ENCODE measurements at places on chromosomes 12 and 14.

DNA sequence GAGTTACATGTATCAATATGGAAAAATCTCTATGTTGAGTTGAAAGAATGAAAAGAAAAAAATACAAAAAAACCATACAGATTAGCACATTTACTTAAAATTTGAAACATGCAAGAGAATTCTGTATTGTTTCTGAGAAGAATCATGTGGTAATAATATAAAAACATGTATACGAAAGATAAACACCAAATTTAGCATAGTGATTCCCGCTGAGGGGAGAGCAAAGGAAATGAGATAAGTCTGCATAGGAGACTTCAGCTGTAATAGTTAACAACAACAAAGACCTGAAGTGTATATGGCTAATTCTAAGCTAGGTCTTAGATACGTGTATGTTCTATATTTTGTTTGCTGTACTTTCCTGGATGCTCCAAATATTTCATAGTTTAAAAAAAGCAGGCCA is 46.5 kb downstream of the FNTB start:
- no peak for DNase-seq

DNA sequence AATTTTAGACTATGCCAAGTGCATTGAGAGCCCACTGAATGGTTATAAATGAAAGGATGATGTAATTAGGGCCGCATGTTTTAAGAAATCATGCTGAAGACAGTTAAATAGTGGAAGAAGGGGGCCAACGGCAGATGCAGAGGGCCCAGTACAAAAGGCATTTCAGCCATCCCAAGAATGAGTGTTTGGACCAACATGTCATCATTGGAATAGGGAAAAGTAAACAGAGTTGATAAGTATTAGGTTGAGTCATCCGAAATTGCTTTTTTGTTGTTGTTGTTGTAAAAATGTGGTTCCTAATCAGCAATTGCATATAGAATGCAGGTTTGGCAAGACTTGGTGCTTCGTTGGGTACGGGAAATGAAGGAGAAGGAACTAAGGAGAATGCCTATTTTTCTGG is 29.5 kb downstream of the BMP4 start:
- DNase-seq = no peak

GRCh38 chr12:41269056-41269455 is 80.9 kb downstream of the PDZRN4 start:
- no peak for DNase-seq

DNA sequence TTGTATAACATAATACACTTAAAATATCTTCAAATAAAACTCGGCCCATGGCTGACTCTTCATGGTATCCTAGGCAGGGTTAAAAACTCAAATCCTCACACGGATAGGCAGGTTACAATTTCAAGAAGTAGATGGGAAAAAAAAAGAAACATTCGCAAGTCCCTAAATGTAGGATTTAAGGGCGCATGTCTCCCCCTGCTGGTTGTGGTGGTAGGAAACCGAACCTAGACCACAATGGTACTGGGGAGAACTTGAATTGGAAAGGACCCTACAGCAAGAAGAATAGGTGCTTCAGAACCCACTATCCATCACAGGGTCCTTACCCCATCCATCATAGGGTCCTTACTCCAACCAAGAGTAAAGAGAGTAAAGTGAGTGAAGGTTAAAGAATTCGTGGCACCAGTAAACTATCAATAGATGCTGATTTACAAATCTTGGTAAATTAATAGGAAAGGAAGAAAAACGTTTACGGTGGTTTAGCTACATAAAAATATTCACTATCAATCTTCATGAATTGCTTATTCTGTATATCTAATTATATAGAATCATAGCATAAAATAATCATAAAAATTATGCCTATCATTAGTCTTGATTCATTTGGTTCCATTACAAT is 3.3 kb upstream of the CIPC start:
- peak; percentile 34 for DNase-seq

DNA sequence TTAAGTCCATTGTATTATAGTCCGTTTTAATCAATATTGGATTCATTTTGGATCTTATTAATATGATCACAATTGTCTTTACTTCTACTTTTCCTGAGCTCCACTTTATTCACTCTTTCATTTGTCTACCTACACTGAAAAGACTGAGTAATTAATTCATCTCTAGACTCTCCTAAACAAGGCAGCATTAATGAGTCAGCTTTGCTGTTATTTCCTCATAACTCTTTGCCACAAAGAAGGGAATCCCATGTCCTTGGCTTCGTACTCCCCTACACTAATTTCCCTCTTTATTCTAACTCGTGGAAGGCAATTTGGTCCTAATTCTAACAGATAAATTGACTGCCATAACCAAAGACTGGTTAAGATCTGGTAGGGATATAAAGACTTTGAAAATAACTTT is 91.9 kb downstream of the ARMH4 start:
- DNase-seq = no peak

DNA sequence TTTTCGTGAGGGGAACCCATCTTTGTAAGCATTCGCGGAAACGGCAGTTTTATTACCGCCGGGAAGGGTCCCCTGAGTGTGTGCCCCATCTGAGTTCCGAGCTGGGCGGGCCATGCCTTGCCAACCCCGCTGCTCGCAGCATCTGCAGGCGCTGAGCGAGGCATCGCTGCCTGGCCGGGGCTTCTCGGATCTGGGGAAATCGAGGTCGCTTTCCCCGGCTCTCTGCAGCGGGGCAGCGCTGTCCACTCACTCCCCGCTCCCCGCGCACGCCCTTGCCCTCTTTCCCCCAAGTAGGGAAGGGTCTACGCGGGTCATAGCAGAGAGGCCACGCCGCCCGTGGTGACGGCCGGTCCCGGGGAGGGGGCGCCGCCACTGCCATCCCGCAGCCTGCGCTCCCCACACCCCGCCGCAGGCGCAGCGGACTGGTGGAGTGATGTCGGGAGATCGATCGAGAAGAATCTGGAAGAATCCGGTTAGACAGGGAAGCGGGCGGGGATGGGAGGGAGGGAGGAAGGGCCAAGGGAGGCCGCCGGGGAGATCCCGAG is 507 bp upstream of the FKBP4 start:
- no peak for DNase-seq

- DNase-seq = no peak
These were observed 1092.3 kb downstream of the AACS start for GRCh38 chr12:126157575-126157966.

- no peak for DNase-seq
These were observed 72.9 kb upstream of the STXBP6 start for GRCh38 chr14:25122843-25123242.

Measured in NCI-H2029 treated with DMSO at 0.1 percent for 48 hours (cell line).